ENCODE measurements at places on chromosomes 3 and 15.

GRCh38 chr15:38843051-38843501, 278.5 kb upstream of the RASGRP1 start:
- no peak for DNase-seq

DNA sequence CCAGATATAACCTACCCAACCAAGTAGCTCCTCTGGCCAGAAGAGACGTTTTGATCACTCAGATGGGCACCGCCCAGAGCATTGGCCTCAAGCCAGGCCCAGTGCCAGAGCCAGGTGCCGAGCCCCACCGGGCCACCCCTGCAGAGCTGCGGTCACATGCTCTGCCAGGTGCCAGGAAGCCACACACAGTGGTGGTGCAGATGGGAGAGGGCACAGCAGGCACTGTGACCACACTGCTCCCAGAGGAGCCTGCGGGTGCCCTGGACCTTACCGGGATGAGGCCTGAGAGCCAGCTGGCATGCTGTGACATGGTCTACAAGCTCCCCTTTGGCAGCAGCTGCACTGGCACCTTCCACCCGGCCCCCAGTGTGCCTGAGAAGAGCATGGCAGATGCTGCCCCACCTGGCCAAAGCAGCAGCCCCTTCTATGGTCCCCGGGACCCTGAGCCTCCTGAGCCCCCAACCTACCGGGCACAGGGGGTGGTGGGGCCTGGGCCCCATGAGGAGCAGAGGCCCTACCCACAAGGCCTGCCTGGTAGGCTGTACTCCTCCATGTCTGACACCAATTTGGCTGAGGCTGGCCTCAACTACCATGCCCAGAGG, 19.1 kb upstream of the APEH start:
- DNase-seq: no peak

- no peak for DNase-seq
Observed at GRCh38 chr3:31762888-31763351, 218.1 kb downstream of the OSBPL10 start.

GRCh38 chr3:110344897-110345767, 726.5 kb upstream of the NECTIN3 start:
- DNase-seq: no peak

DNA sequence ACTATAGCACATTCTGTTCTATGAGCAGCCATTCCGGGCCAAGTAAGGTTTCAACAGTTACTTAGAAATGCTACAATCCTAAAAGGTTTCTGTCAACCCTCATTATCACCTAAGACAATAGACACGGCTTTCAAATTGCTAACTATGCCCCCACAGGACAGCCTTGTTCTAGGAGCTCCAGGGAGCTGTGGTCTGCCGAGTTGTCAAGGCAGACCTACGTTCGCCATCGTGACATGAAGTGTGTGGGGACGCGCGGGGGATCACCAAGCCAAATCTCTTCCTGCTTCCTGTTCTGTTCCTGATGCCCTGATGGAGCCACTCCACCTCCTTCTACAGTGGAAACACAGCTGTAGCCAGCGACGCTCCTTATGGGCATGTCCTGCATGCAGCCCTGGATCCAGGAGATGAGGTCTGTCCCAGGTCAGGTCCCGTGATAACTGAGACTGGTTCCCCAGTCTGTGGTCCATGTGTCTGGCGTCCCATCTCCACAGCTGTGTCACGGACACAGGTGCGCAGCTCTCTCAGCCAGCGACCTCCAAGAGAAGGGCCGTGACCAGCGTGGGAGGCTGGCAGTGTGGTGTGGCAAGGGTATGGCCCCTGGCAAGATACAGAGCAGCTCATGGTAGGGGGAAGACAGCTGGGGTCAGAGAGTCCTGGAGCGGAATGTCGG, 82.8 kb downstream of the PCSK6 start:
- no peak for DNase-seq

DNA sequence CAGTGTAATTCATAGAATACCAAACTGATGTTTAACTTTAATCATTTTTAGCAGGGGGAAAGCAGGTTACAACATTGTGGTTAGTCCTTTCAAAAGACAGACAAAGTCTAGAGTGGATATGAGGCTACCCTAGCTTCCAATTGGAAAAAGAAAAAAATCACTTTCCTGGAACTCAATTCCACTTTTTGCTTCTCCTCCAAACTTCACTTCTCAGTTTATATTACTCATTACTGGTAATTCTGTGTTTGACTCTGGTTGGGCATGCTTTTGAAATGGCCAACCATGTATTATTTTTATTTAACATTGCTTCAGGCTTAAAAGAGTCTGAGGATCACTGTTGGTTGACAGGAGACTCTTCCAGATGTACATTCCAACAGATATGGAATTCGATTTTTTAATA, 84.8 kb downstream of the RAP2B start:
- no peak for DNase-seq

- DNase-seq: no peak
Observed at GRCh38 chr15:101250341-101250831, 1.5 kb downstream of the CHSY1 start.

All from endothelial cell (in vitro differentiated cells).